ENCODE measurements at places on chromosomes 16 and 17. TPM values are rescaled to one million over a fixed set of nuclear protein-coding genes. Genes with fewer than 3 reads are reported as not detected.
A peak's percentile ranks its signal among the peaks of the same experiment; 100 is the strongest.

DNA sequence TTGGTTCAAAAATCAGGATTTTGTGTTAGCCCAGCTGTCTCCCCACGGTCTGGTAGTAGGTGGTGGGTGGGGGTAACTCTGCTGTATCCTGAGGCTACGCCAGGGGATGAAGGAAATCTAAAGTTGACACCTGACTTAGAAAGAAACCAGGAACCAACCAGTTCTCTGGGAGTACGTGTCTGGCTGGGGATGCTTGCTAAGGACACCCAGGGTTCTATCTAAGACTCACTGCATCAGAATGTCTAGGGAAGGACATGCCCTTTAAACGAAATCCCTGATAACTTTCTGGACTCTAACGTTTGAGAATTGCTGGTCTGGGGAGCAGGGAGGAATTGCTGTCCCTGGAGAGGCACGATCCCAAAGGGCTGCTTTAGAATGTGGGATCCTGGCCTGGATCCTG, 39.2 kb upstream of the CES5A start:
- ATAC-seq: no peak

- ATAC-seq: no peak
Observed at GRCh38 chr17:10815319-10815718, 11.4 kb upstream of the TMEM238L start.

DNA sequence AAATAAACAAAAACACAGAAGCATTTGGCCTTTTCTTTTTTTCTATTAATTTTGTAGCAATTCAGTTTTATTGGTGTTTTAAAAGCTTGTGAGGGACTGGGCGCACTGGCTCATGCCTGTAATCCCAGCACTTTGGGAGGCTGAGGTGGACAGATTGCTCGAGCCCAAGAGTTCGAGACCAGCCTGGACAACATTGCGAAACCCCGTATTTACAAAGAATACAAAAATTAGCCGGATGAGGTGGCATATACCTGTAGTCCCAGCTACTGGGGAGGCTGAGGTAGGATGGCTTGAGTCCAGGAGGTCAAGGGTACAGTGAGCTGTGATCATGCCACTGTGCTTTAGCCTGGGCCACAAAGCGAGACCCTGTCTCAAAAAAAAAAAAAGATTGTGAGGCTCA, 53.4 kb downstream of the SEC14L1 start:
- ATAC-seq: no peak

Gene CA4
- not detected for total RNA-seq

GRCh38 chr16:25012525-25012991, 2.6 kb downstream of the ARHGAP17 start:
- ATAC-seq: no peak

Gene ABCA9
- total RNA-seq: 0.58 TPM

Gene CSH1
- 7.6 TPM for total RNA-seq

Gene LDHD
- total RNA-seq: 0.48 TPM

GRCh38 chr17:77375917-77376651, 235.3 kb downstream of the SEC14L1 start:
- peak; percentile 79 for ATAC-seq

DNA sequence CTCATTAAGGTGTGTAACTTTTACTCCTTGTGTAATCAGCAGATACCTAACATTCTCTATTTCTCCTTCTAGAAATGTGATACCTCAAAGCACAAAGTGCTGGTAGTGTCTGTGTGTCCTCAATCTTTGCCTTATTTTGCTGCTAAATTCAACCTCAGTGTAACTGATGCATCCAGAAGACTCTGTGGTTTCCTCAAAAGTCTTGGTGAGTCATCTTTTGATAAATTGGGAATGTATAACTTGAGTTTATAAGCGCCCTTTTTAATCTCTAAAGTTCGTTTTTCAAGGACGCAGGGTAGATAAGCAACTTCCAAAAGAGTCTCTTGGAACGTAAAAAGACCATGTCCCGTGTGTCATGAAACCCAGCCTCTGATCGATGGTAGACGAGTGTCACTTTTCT, 10.2 kb downstream of the NARF start:
- ATAC-seq: no peak

DNA sequence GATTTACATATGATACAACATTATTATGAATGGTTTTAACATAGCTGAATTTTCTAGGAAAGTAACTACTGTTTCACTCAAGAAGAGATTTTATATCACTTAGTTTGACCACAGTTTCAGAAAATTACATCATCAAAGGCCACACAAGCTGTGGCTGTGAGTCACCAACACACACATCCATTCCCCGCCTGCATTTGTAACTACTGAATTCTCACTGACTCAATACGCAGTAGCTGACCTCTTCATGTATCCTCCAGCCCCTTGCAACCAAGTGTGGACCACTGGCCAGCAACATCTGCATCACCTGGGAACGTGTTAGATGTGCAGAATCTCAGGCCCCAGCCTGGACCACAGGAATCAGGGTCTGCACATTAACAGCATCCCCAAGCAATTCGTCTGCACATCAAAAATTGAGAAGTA, 197.6 kb downstream of the XYLT1 start:
- ATAC-seq: peak; percentile 94

Gene LAT
- 327 TPM for total RNA-seq

DNA sequence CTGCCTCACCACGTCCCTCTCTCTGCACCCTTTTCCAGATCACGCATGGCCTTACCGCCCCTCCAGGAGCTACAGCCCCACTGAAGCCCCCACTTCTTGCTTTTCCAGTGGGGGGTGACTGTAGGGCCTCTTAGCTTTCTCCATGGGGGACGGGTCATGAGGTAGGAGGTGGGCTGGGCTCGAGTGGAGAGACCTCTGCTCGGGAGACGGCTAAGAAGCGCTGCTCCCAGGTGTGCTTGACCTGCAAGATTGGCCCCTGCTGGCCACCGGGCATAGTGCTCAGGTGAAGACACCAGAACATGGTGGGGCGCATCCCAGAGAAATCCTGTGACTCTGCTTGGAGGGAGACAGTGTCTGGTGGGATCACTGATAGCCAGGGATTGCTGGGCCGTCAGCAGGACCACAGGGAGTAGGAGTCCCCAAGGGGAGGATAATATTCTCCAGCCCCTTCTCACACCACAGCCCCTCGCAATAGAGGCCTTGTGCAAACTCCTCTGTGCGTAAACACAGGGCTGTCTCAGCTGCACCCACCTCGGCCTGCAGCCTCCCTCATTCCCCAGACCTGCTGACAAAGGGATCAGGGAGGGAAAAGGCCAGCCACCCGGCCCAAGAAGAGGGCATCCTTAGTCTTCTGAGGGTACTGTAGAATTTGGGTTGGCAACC, 8.9 kb upstream of the GALK1 start:
- no peak for ATAC-seq

- no peak for ATAC-seq
Observed at GRCh38 chr16:2933136-2933535, 21.4 kb downstream of the FLYWCH1 start.

GRCh38 chr16:25914357-25914962, 222.7 kb downstream of the HS3ST4 start:
- ATAC-seq: no peak

GRCh38 chr16:20803192-20803560, 3.1 kb downstream of the ERI2 start:
- no peak for ATAC-seq

DNA sequence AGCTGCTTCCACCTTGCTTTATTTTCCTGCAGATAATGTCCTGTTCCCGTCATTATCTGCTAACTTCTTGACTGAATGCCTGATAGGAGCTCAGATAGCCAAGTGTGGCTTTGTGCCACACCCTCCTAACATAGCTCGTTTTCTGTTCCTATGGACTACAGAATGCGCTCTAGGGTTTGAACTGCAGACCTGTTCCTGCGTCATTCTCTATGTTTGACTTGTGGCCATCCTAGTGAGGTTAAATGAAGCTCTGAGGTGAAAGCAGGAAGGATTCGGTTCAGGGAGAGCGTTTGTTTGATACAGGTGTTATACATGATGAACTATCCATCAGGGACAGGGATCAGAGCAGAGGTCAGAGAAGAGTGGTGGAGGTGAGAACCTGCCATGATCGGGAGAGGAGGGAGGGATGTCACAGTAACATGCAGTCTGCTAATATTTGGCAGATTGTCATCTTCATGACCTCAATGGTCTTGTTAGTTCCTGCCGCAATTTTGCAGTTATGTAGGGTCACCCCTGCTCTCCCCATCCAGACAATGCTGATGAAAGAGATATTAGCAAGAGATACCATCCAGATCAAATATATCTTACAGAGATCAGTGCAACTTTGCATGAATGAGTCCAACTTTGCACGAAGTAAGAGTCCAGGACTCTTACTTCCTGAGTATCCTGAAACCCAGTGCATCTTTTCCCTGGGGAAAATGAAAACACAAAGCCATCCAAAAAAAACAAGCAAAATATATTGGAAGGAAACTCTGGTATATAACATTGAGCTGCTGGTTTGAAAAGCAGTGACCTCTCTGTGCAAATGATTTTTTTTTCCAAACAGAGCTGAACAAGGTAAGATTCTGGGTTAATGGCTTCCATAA, 32.8 kb downstream of the MPHOSPH6 start:
- no peak for ATAC-seq

DNA sequence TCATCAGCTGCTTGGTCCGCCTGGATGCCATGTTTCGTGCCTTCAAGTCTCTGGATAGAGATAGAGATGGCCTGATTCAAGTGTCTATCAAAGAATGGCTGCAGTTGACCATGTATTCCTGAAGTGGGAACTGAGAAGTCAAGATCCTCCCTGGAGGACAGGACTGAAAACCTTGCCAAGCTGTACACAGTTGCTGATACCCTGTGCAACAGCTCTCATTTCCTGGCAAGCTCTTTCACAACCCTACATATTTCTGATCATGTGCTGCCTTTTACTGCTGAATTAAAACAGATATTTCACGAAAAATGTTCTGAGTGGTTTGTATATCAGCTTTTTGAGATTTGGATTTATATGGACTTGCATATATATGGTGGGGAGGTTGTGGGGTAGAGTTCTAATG, 898 bp downstream of the CAPNS2 start:
- no peak for ATAC-seq

DNA sequence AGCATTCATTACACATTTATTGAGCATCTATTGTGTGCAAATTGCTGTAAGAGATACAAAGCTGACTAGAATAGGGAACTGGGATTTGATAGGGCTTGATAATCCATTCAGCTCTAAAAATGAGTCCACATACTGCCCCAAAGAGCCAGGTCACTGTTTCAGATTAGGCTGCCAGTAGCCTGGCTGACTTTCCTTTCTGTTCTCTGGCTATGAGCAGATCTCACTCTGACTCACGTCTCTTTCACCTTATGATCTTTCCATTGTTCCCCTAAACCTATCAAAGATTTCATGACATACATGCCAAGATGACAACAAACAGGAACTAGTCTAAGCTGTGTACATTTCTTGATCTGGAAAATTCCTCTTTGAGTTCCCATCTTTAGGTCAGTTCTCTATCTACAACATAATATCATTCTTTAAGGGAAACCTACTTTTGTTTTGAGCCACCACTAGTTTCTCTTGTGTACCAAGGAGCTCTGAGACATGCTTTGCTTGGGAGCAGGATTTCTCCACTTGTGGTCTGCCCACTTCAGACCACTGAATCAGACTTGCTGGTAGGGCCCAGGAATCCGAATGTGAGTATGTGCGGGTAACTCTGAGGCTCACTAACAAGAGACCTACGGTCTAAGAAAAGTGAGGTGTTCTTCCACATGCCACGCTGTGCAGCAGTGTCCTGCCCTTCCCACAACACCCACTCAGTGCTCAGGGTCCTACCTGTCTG, 40.9 kb upstream of the ICAM2 start:
- peak; percentile 76 for ATAC-seq

GRCh38 chr16:30570636-30571444, 674 bp downstream of the ZNF688 start:
- ATAC-seq: no peak

GRCh38 chr17:72471296-72471695, 350.5 kb downstream of the SOX9 start:
- ATAC-seq: no peak

- no peak for ATAC-seq
Observed at GRCh38 chr17:82553210-82553930, 33.8 kb downstream of the FOXK2 start.

DNA sequence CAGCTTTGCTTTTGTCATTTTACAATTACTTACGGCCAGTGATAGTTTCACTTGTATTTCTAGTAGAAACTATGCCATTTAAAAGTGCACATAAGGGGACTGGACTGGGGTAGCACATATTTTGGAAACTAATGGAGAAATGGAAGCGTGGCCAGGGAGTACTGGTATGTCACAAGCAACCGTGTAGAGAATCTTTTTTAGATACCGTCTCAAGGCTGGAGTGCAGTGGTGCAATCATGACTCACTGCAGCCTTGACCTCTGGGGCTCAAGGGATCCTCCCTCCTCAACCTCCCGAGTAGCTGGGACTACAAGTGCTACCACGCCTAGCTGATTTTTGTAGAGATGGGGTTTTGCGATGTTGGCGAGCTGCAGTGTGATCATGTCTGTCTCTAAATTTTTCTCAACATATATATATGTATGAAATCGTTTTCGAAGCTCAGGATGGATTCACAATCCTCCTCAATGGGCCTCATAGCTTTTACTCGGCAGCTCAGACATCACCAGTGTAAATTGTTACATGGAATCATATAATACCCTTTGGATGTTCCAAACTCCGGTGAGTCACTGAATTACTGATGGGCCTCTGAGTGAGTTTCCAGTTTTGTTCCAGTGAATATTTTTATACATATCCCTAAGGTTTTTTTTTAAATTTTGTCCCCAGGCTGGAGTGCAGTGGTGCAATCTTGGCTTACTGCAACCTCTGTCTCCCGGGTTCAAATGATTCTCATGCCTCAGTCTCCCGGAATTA, 51.7 kb downstream of the ZNF778 start:
- no peak for ATAC-seq

DNA sequence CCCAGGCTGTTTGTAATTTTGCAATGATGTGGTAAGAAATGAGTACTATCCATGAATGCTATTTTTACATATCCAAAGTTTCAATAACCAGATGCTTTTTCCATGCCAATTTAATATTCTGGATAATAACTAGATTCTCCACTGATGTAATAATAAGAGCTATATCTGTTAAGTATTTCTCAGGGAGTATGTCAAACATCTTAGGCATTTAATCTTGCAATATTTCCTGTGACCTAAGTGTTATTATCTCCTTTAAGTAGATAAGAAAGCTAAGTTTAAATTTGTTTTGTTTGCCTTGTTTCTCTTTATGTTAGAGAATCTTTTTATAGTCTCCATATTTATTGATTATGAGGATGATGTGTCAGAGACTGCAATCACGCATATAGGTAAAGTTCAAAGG, 32.3 kb upstream of the HS3ST3A1 start:
- ATAC-seq: no peak

DNA sequence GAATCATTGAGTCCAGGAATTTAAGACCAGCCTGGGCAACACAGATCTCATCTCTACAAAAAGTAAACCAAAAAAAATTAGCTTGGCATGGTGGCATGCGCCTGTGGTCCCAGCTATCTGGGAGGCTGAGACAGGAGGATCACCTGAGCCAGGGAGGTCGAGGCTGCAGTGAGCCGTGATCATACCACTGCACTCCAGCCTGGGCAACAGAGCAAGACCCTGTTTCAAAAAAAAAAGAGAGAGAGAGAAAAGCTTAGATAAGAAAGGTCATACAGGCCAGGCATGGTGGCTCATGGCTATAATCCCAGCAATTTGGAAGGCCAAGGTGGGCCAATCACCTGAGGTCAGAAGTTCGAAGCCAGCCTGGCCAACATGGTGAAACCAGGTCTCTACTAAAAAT, 63.5 kb upstream of the DNAH17 start:
- ATAC-seq: no peak
